ENCODE measurements at places on chromosomes 11 and 22. TPM values are rescaled to one million over a fixed set of nuclear protein-coding genes. Genes with fewer than 3 reads are reported as not detected.

Gene LIN7C
- total RNA-seq, result 27.8 TPM

Gene MS4A6A
- not detected for total RNA-seq

Gene OAF
- 4.4 TPM for total RNA-seq

Gene GRK2
- 351 TPM for total RNA-seq

Gene DNAL4
- 8.6 TPM for total RNA-seq

Gene IRAG1
- total RNA-seq, result not detected

Gene B4GALNT4
- 1.9 TPM for total RNA-seq

Gene MLC1
- 0.39 TPM for total RNA-seq

Gene DBX1
- total RNA-seq, result not detected

Gene TMPRSS13
- total RNA-seq, result 1.7 TPM

Gene FAT3
- total RNA-seq, result not detected

Gene HTR3A
- total RNA-seq, result not detected

Gene LDHAL6A
- total RNA-seq, result 0.07 TPM

All from T-helper 1 cell treated with Interleukin-12 subunit alpha and Interleukin-12 subunit beta and Interleukin-4 antibody, amounts not matched to agents 30 ng/mL and 1 ng/mL, for 36 hours (primary cell).